ENCODE measurements at places on chromosomes 5 and 9.

DNA sequence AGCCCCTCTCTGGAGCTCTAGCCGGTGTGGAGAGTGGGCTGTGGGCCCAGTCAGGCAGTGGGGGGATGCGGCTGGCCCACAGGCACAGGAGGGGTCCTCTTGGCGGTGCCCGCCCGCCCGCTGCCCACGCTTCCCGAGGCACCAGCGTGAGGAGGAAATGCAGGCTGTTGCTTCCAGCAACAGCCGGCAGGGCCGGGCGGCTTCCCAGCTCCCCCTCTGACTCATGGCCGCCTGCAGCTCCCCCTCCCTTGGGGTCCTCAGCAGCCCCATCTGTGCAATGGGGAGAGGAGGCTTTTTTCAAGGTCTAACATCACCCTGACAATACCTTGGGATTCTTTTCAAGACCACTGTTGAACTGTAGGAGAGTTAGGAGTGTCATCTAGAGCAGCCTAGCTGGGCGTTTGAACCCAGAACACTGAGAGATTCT lies 10.4 kb downstream of the CXXC5 start:
- no peak for DNase-seq

DNA sequence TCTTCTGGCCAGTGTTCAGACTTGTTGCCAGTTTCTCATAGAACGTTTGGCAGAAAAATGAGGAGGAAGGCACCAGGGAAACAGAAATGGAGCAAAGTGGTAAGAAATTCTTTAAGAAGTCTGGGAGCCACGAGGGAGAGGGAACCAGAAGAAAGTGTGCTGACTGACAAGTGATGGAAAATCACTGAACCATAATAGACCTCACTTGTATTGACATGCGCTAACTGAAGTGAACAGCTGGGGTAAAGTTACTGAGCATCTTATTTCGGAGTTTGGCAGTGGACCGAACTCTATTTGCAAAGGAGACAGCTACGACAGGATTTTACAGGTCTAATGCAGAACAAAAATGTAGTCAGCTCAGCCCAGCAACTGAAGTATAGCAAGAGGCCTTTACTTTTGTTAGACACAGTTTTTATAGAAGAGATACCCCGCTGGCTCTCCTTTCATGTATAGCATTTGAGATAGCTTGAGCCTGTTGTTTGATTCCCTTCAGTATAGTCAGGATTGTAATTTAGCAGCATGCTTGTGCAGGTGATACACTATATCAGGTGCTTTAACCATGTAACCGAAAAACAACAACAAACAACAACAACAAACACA lies 53.6 kb downstream of the HMHB1 start:
- no peak for DNase-seq

DNA sequence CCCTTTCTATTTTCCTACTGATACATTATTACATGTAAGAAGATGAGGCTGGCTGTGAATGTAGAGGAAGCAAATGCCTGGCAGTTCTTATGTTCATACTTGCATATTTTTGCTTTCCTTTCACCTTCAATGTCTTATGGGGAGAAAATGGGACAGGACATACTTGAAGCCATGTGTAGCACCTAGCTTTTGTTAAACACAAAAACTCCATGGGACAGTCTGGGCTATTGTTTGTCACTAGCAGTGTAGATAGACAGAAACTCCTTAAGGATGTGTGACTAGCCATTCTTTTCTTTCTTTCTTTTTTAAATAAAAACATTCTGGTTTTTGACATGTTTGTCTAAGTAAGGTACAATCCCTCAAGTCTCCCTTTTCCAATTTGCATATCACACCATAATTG lies 122.7 kb downstream of the ARL15 start:
- no peak for DNase-seq

DNA sequence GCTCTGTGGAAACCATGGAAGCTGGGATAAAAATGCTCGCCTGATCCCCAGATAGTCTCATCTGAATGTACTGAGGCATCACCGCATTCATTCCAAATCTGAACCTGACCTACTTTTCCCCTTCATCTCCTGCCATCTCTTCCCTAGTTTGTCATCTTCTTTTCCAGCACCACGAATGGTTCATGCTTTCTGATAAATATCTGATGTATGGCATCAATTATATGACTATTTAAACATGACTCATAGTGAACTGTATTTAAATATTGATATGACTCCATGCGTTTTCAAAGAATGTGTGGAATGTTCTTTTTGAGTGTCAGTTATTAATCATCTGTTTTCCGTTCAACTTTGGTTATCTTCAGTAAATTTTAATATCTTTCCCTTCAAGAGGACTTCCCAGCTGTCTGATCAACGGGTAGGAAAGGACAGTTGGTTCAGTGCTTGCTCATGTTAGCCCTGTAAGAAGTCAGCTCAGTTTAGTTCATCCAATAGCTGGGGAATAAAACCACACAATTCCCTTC lies 21.1 kb downstream of the BASP1 start:
- no peak for DNase-seq

DNA sequence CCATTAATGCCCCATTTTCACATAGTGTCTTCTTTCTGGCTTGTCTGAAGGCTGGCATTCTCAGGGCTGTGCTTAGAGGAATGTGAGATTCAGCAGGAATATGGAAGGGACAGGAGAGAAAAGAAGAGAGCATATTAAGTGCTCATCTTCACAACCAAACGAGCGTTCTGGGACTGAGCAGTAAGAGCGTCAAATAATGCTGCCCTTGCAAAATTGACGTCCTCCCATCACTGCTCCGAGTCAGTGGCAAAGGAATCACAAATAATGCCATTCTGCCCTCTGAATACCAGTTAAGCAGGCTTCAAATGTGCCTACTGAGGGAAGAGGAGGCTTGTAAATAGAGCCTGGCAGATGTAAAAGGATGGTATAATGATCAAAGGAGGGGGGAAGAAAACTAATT lies 351.2 kb downstream of the EBF1 start:
- DNase-seq, result no peak

DNA sequence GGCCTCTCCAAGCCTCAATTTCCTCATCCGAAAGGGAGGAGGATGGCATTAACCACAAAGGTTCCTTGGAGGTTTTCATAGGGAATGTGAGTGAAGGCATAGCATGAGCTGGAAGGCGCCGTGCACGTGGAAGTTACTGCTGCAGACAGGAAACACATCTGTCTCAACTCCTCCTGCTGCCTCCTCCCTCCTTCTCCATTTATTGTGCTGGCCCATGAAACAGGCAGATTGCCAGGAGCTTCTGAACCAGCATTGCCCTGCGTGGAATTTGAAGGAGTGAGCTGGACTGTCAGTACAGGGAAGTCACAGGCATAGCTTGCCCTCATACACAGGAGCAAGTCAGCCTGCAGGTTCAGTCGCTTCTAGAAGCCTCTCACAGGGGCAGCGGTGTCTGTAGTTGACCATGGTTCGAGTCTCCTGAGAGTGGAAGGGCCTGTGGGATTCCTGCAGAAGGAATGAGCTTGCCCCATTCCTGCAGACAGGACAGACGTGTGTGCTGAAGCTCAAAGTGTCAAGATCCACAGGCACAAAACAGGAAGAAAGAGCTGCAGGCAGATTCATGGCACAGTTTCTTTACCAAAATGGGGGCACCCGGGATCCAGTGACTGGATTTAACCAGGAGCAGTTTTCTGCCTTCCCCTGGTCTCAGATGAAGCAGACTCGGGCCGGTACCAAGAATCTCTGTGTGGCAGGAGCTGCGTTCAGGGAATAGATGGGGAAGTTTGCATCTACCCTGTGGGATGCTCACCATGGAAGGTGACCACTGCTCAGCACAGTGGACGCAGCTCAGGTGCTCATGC lies 48.7 kb upstream of the CTSL start:
- no peak for DNase-seq

DNA sequence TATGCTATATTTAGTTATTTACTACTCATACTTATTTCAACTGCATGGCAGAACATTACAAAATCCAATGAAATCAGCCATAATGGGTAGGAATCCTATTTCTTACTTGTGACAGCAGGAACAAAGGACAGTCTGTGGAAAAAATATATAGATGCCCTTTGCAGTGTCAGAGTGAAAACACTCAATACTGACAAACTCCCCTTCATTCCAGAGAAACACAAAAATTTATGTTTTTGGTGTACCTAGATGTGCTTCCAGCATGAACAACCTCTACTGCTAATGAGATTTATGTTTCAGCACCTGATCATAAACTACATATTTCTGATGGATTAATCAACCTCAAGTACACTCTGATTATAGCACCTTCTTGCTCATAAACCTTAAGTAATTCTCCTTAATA lies 132.4 kb downstream of the CDH10 start:
- DNase-seq, result no peak

DNA sequence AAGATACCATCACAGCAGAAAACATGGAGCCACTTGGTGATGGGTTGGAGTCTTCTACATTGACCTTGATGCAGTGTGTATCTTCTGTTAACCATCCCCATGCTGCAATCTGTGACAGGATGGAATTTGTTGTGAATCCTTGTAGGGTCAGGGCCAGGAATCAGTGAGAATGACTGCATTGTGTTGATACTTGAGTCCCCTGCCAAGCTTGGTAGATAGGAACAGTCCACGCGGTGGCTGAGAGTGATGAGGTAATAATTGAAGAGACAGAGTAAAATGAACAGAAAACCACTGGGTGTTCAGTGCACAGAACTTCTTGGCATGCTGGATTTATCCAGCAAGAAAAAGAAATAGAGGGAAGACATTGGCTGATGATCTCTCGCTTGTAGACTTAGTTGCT lies 217.5 kb downstream of the MAN2A1 start:
- no peak for DNase-seq

GRCh38 chr9:5188060-5188984 lies 2.9 kb upstream of the INSL6 start:
- no peak for DNase-seq

- no peak for DNase-seq
These were observed 147.8 kb downstream of the OXCT1 start for GRCh38 chr5:41722359-41722950.

DNA sequence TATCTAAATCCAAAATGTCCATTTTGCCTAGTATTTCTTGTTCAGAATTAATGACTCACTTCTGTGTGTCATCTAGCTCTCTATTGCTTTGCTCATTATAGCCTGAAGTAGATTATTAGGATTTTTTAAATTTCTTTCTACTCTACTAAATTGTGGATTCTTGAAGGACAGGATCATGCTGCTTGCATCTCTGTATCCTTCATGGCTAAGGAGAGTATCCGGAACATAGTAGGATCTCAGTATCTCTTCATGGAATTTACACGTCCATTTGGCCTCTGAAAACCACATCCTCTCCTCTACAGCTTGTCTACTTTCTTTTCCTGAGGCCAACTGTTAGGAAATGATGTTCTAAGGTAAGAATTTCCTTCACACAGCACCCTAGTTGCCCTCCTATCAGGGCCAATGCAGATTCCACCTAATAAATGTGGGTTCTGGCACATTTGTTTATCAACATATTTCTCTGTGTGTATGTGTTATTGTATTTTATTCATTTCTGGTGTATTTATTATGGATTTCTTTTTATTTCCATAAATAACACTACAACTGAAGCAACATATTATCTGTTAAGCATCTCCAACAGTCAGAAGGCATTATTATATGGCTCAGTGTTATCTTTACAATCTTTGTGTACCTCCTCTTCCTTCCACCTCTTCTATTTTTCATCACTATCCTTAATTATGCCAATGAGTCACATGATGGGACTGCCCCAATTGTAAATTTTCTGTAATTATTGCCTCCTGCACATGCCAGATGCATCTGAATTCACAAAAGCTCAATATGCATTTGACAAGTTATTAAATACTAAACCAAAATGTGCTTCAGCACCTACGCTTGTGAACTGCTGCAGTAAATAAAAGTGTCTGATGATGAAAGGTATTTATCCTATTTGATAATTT lies 557.8 kb upstream of the TLE4 start:
- no peak for DNase-seq

DNA sequence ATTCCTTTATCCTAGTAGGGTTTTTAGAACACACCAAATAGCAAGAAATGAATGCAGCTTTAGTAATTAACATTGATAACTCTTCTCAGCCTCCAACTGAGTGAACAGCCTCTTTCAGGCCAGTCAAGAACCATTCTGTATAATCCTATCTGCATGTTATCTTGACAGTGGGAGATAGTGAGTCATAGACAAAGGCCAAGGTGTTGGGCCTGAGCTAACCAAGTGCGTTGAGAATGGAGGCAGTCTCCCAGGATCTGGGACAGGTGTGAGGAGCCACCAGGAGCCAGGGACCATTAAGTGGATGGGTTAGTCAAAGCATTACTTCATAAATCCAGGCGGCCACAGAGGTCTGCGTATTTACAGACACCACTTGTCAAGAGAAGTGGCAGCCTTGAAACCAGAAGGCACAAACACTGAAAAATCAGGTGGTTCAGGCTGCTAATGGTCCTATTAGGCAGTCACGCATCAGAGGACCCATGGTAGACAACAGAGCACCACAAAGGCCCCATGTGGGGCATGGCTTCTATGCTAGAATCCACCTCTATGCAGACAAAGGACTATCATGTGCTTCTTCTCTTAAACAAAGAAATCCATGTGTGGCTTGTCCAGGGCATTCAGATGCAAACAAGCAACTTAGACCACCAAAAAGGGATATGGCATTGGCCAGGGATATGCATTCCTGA lies 409.7 kb upstream of the PIK3R1 start:
- DNase-seq, result no peak

- DNase-seq, result no peak
These were observed 67.9 kb downstream of the NFIB start for GRCh38 chr9:14245901-14246525.

- DNase-seq, result no peak
These were observed 65.0 kb downstream of the MELK start for GRCh38 chr9:36637491-36638270.

GRCh38 chr5:160233215-160233614 lies 3.9 kb downstream of the FABP6 start:
- no peak for DNase-seq

GRCh38 chr9:137128862-137129455 lies 10.0 kb upstream of the GRIN1 start:
- no peak for DNase-seq
